Stimulated activated CD4-positive, alpha-beta T cell treated with anti-CD3 and anti-CD28 coated beads, TNF-alpha, amount 100 ng/mL, for 1 hour (primary cell): ENCODE measurements at places on chromosomes 2 and 18.

GRCh38 chr18:23204589-23205235, 69.4 kb downstream of the CABLES1 start:
- no peak for DNase-seq

DNA sequence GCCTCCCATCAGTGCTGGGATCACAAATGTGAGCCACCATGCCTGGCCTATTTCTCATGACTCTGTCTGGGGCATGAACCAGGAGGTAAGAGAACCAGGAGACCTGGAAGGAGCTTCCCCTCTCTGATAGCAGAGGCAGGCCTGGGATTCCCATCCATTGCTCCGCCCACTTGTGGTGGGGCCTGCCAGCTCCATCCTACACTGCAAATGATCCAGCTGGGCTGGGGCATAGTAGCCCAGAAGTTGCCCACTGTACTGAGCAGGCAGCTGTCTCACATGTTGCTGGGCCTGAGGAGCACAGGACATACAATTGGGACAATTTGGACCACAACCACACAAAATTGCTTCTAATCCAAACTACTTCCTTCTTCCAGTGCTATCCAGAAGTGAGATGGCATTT, 91.0 kb downstream of the MARCHF4 start:
- no peak for DNase-seq

DNA sequence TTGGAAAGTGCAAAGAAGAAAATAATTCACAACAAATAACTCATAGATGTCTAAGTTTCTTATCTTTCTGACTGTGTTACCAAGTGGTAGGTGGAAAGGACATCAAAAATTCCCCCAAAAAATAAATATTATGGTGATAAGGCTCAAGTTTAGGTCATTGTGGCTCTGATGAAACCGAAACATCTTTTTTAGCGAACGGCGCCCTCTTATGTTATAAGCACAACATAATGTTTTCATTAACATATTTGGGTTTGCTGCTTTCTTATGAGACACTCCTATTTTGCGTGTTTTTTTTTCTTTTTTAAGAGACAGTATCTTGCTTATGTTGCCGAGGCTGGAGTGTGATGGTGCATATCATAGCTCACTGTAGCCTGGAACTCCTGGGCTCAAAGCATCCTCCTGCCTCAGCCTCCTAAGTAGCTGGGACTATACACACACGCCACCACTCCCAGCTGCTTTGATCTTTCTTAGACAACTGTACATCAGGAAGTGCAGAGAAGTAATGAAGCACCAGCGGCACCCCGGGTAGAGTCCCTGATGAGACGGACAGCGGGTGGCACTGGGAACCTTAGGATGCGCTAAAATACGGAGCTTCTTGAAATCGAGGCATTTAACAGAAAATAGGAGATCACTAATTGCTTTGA, 38.5 kb upstream of the SLC35G4 start:
- no peak for DNase-seq

- DNase-seq: no peak
These were observed 74.3 kb upstream of the KYNU start for GRCh38 chr2:142803158-142803557.

GRCh38 chr2:75928093-75928492, 217.4 kb upstream of the GCFC2 start:
- DNase-seq: no peak

GRCh38 chr2:153386481-153386897, 92.1 kb downstream of the RPRM start:
- no peak for DNase-seq

GRCh38 chr18:10444314-10445006, 10.0 kb upstream of the APCDD1 start:
- DNase-seq: no peak

GRCh38 chr2:178946494-178946893, 103.4 kb downstream of the CCDC141 start:
- no peak for DNase-seq

DNA sequence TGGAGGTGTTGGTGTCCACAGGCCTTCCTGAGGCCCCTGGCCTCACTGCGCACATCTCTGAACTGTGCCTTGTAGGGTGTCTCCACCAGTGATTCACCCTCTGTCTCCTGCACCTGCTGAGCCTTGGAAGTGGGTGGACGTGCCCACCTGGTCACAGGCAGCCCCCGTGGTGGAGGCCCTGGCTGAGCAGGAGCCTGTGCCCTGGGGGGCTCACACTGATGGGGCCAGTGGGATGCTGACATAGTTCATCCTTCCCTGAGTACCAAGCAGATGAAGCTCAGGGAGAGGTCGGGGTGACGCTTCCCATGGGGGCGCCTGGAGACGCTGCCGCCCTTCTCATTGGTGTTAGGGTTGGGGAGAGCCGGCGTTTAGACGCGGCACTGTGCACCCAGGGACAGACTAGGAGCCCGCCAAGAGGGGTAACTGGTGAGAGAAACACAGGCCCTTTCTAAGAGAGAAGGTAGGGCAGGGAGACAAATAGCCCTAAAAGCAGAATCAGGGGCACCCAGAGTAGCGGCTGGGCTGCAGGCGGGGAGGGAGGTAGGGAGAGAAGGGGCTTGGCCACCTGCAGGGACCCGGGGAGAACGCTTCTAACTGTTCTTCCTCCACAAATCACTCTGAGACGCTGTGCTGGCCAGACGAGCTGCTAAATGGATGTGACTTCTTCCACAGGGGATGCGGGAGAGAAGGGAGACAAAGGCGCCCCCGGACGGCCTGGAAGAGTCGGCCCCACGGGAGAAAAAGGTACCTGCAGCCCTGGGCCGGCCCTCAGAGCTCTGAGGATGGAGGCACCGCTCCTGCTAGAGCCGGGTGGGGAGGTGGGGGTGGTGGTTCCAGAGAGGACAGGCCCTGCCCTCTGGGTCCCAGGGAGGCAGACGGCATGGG, 18.0 kb downstream of the COLEC11 start:
- DNase-seq: no peak

DNA sequence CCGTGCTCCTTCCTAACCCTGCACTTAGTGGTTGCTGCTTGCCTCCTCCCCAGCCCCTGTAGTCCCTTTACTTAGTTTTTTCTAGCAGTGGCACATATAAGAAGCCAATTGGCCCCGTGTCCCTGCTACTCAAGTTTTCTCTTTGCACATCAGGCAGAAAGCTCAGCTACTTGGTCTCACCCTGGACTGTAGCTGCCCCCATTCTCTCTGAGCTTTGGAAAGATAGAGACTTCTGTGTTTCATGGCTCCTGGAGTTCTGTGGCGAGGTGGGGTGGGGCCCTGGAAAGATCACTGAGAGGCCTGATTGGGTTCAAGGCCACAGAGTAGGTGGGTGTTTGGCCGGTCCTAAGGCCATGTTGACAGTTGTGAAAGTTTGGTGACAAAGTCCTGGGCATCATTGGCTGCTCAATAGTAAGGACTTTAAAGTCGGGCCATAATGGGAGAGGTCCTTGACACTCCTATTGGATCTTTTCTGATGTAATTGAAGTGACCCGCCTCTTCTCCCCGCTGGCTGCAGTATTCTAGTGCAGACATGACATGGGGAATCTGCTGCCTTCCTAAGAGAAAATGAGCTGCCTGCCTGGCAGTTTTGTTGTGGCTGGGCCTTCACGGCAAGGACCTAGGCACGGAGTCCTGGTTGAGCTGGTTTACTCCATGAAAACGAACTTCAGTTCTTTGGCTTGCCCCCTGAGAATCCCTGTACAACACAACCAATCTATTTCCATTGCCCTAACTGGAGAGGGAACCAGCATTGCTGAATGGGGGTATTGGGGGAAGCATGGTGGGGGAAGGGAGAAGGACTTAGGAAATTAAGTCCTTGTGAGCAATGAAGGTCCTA, 26.2 kb upstream of the CYP27A1 start:
- no peak for DNase-seq

GRCh38 chr2:181656450-181657291, at the start of gene CERKL:
TSS of gene CERKL (minus strand) at chr2:181657105. CDS start at chr2:181657006, 99 bp downstream.
- no peak for DNase-seq

DNA sequence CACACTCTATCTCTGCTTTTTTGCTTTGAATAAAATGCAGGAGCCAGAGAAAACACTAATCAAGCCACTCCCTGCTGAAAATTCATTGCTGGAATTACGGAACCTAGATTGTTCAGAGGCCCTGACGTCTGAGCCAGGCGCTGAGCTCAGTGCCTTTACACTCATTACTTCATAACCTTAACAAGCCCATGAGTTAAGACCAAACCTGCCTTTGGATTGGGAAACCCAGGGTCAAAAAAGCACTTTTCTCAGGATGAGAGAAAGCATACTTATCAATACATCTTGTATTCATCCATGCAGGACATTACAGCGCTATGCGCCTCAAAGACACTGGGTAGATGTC, 762 bp downstream of the INO80C start:
- DNase-seq: no peak

DNA sequence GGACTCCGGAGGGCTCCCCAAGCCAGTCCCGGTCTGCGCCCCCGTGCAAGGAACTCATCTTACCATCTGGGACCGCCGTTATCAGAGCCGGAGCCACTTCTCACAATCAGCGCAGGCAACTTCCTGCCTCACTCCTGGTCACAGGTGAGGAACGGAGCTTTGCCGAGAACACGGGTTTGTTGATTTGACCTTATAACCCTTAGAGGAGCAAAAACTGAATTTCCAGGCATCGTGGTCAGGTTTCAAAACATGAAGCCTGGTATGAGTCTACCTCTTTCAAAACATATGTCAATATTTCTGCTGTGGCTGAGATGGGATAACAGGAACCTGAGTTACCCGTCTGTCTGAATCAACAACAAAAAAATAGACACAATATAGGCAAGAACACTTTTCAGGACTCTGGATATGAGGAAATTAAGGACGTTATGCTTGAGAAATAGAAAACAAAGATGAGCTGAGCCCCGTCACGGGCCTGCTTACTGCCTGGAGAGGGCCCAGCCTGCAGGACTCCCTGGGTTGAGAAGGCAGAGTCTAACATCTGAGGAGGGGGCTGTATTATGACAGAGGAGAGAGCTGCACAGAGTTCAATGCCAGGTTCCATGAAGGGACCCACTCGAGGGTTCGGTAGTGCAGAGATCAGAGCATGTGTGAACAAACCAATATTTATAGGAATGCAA, 148.7 kb downstream of the NDUFA10 start:
- no peak for DNase-seq

DNA sequence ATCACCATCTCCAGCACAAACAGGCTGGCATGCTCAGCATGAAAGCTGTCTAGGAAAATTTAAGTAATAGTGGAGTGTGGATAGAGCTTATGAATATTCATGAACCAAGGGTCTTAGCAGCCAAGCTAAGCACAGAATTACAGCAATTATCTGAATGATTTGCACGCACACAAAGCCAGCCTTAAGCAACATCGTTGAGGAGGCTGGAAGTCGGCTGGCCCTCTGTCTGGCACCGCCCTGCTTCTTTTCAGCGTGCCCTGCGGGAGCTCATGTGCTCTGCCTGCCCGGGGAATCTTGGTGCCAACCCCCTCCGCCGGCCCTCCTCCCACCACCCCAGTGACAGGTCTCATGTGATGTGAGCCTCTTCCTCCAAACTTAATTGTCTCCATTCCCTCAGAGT, 540.1 kb downstream of the CMPK2 start:
- no peak for DNase-seq

GRCh38 chr2:122543815-122544214, 788.4 kb downstream of the TSN start:
- no peak for DNase-seq

DNA sequence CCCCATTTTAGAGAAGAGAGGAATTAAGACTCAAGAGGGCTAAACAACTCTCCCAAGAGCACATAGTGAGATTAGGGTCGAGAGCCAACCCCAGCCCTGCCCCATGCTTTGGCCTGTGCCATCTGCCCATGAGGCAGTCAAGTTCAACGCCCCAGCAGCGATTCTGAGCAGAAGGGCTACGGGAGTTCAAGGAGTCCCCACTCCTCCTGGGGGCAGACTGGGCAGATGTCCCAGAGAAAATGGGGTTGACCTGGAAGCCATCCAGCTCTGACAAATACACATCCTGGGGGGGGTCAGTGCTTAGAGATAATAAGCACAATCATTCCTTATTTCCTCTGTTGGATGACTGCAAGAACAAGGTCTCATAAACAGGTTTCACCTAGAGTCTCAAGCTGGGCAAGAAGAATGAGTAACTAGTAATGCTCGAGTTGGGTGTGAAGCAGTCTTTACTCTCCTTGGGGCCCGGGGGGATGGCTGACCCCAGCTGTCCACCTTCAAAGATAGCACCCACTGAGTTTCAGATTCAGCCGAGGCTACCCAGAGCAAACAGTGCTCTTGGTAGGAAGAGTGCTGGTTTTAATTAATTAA, 716.4 kb downstream of the RNF144A start:
- no peak for DNase-seq

- no peak for DNase-seq
These were observed 93.6 kb downstream of the BABAM2 start for GRCh38 chr2:27984153-27984552.

GRCh38 chr2:153568105-153568504, 89.5 kb upstream of the RPRM start:
- DNase-seq: no peak

DNA sequence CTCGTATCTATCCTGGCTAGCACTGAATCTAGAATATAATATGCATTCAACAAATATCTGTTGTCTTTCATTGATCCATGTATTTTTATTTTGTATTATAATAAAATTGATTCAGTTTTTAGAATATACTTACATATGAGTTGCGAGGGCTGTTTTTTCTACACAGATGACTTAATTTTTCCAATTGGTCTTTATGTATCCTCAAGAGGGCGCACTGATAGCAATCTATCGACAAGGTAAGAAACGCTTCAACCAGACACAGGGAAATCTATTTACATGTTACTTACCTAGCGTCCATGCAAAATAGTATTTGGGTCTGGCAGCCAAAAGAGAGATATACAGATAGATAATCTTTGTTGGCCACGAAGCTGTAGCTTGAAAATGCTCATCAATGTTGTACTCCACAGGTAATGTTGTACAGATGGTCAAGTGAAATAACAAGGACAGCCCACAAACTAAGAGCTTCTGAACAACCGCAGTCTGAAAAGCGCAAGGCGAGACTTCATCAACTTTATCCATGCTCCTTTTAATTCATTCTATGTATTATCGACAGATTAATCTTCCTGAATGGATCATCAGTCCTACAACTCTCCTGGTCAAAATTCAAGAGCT, 35.5 kb upstream of the KIDINS220 start:
- no peak for DNase-seq

GRCh38 chr2:191954451-191954850, 107.6 kb upstream of the CAVIN2 start:
- no peak for DNase-seq

GRCh38 chr2:231399046-231399852, 3.7 kb downstream of the B3GNT7 start:
- no peak for DNase-seq

DNA sequence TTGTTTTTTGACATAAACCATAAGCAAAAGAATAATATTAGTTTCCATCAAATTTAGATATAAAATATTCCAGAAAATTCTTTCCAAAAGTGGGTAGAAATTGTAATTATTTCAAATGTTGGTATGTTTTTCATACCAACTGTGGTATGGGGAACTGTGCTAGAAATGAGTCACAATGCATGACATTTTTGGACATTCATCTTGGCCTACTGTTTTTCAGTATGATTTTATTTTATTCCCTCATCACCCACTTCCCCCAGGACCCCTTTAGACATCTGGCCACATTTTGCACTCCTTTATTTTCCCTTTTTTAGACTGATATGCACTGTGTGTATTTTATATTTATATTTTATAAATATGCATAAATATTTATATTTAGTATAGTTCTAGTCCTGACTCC, 97.1 kb downstream of the DPP4 start:
- DNase-seq: no peak

GRCh38 chr2:172640389-172640788, 84.5 kb downstream of the PDK1 start:
- DNase-seq: no peak
